ENCODE measurements at places on chromosomes 5 and 9.
A peak's percentile ranks its signal among the peaks of the same experiment; 100 is the strongest.

GRCh38 chr5:28468166-28468565 is 1429.8 kb upstream of the CDH9 start:
- H3K27ac ChIP-seq: no peak overlapping the region
- no peak overlapping the region for H3K4me3 ChIP-seq
- H3K36me3 ChIP-seq: no peaks in the 10 kb centered on the region
- H3K27me3 ChIP-seq: no peaks in the 10 kb centered on the region
- peak; percentile 7 for DNase-seq

DNA sequence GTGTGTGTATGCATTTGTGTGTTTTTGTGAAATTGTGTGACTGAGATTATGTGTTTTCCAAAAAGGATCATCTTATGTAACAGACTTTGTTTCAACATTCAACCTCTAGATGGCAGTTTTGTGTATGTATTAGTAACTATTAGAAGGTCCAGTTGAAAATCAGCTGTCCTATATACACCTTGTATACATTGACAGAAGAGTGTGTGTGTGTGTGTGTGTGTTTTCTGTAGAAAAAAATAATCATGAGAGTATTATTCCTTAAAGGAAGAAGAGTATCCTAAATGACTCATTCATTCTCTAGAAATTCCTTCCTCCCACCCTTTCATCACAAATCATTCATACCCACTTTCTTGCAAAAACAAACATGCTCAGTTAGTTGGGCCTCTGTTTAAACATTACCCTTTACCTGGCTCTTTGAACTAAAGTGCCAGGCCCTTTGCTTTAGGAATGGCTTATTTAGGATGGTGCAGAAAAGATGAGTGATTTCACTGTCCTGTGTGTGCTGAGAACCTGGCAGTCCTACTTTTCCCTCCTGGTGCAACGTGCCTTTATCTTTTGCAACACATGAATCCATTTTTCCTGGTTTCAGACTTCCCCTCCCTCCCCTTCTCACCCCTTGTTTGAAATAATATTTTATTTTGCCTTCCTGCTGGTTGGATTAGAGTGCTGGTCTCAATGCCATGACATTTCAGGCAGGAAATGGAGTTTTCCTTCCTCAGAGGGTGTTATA is 152.2 kb downstream of the ARHGAP26 start:
- no peaks in the 10 kb centered on the region for H3K27me3 ChIP-seq
- H3K4me3 ChIP-seq: no peak overlapping the region
- no peak overlapping the region for H3K27ac ChIP-seq

DNA sequence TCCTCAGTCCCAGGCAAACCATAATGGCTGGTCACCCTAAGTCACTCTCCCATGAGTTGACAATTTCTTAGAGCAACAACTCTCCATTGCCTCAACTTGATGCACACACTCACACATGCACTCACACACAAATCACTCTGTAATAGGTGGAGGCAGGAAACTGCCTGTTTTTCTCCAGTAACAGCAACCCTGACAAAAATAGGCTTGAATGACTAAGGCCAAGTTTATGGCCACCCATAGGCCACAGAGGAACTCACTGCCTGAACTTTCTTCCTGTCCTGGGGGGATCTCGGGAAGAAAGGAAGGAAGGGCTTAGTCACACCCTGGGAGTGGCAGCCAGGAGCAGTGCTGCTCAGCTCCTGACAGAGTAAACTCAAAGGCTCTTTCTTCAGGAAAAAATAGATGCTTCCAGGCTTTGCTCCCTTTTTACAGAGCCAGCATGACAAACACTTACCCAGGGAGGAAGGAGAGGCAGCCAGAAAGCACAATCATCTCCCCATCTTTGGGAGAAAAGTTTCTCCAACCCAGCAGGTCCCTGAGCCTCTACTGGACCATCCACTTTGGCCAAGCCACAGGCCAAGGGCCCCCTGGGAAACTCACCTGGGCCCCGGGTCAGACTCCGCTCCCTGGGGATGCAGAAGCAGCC is 368 bp downstream of the SH3TC2 start:
- H3K4me1 ChIP-seq: peaks cover 15% of the 10 kb centered on the region
- peak; percentile 59 for DNase-seq
- H3K4me3 ChIP-seq: no peak overlapping the region
- H3K36me3 ChIP-seq: no peaks in the 10 kb centered on the region
- no peaks in the 10 kb centered on the region for H3K27me3 ChIP-seq

DNA sequence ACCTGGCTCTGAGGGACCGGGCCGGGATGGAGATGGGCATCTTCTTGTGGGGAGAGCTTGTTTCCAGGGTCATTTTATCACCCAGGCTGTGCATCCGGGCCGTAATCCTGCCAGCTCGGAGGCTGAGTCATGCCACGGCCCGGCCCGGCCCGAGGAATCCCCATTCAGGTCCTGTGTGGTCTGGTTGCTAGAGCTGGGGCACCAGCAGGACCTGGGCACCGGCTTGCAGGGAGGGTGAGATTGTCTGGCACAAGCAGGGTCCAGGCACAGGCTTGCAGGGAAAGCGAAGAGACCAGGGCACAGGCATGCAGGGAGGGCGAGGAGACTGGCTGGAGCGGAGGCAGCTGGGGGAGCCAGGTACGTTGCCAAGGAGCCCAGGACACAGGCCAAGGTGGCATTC is 106.8 kb downstream of the RXRA start:
- H3K27me3 ChIP-seq: no peaks in the 10 kb centered on the region
- H3K36me3 ChIP-seq: peaks cover 48% of the 10 kb centered on the region
- no peak for DNase-seq
- no peak overlapping the region for H3K4me3 ChIP-seq

- H3K4me1 ChIP-seq: no peaks in the 10 kb centered on the region
- H3K27me3 ChIP-seq: no peaks in the 10 kb centered on the region
- H3K4me3 ChIP-seq: no peak overlapping the region
- no peak for DNase-seq
These were observed 35.2 kb downstream of the DTWD2 start for GRCh38 chr5:118952992-118953651.

GRCh38 chr5:88536146-88536545 is 267.5 kb upstream of the TMEM161B start:
- no peak overlapping the region for H3K27ac ChIP-seq
- H3K4me3 ChIP-seq: no peak overlapping the region
- no peaks in the 10 kb centered on the region for H3K4me1 ChIP-seq
- H3K36me3 ChIP-seq: no peaks in the 10 kb centered on the region

- H3K4me3 ChIP-seq: no peak overlapping the region
- peak; percentile 85 for DNase-seq
- H3K36me3 ChIP-seq: no peaks in the 10 kb centered on the region
- H3K4me1 ChIP-seq: peaks cover 3% of the 10 kb centered on the region
These were observed 13.3 kb upstream of the GPX8 start for GRCh38 chr5:55146543-55147151.

DNA sequence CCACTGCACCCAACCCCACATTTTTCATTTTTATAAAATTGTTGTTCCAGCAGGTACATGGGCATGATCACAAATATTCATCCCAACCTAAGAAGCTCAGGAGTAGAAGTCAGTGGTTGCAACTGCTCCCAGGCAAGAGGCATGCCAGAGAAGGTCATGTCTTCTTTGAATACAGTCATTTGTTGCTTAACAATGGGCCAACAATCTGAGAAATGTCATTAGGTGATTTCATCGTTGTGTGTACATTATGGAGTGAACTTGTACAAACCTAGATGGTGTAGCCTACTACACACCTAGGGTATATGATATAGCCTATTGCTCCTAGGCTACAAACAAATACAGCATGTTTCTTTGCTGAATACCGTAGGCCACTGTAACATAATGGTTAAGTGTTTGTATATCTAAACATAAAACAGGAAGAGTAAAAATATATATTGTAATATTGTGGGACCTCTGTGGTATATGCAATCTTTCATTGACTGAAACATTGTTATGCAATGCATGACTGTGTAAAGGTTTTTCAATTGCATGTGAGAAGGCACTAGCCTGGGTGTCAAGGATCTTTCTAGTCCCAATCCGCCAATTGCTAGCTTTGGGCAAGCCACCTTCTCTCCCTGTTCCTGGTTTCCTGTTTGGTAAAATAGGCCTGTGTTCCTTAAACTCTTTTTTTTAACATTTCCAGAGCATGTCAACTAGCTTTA is 27.6 kb downstream of the ATP10B start:
- DNase-seq: no peak
- H3K27me3 ChIP-seq: no peaks in the 10 kb centered on the region
- H3K36me3 ChIP-seq: no peaks in the 10 kb centered on the region
- no peak overlapping the region for H3K27ac ChIP-seq

- H3K27me3 ChIP-seq: no peaks in the 10 kb centered on the region
- no peak for DNase-seq
- H3K27ac ChIP-seq: no peak overlapping the region
- H3K36me3 ChIP-seq: peaks cover 8% of the 10 kb centered on the region
- H3K4me3 ChIP-seq: no peak overlapping the region
- peaks cover 32% of the 10 kb centered on the region for H3K4me1 ChIP-seq
These were observed 8.0 kb downstream of the AFAP1L1 start for GRCh38 chr5:149279661-149280060.

DNA sequence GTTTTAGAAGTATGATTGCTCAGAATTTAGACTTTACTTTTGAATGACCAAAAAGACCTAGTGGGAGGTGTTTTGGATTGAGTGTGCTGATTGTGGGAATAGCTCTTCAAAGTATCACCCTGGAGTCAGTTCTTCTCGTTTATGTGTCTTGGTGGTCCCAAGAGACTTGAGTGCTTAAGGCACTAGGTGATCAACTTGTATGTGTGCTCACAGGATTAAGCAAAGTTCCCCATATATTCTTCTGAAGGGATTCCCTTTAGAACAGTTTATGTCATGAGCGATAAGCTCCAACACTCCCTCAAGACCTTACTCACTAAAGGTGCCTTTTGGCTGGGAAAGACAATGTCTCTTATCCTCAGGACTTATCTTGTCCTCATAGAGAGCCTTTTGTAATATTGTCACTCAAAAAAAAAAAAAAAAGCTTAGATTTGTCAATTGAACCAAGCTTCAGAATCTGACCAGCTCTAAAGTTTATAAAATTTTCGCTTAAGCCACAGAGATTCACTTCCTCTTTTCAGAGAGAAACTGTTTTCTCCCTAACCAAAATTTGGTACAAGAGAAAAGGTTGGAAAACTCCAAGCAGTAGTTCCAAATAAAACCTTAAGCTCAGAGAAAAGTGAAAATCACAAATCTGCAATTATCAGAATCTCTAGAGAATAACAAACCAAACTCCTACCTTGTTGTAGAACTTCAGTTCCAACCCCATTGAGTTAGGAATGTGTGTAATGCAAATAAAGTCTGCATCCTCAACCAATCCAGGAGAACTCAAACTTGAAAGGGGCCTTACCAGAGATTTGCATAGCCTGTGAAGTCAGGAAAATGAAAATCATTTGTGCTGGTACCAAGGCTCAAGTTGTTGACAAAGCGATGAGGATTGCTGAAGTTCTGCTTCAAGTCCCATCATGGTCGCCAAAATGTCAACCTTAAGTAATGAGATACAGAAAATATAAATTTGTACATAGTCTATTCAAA is 40.0 kb upstream of the PDZD2 start:
- H3K27me3 ChIP-seq: no peaks in the 10 kb centered on the region
- H3K27ac ChIP-seq: no peak overlapping the region
- DNase-seq: no peak
- H3K4me3 ChIP-seq: no peak overlapping the region

DNA sequence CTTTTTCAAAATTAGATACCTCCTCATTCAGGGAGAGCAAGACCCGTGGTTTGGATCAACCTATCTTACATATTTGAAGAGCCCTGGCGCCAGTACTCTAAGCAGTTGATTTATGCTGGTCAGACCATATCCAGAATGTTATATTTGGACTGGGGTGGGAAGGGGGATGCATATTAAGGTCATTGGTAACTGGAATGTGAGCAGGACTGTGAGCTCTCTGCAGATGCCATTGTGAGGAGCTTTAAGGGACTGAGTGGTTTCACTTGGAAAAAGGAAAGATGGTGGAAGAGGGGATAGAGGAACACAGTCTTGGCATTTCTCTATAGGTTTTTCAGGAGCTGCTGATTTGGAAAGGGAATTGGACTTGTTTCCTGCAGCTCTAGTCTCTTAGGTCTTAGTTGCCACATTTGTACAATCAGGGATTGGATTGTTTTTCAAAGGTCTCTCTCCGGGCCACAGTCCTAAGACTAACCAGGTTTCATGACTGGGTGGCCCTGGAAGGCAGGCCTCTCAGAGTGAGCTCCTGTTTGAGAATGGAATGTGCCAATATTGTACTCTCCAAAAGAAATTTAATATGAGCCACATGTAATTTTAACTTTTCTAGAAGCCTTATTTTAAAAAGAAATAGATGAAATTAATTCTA is 25.8 kb upstream of the F2R start:
- DNase-seq: no peak
- H3K4me3 ChIP-seq: no peak overlapping the region
- H3K27me3 ChIP-seq: no peaks in the 10 kb centered on the region
- H3K36me3 ChIP-seq: no peaks in the 10 kb centered on the region

DNA sequence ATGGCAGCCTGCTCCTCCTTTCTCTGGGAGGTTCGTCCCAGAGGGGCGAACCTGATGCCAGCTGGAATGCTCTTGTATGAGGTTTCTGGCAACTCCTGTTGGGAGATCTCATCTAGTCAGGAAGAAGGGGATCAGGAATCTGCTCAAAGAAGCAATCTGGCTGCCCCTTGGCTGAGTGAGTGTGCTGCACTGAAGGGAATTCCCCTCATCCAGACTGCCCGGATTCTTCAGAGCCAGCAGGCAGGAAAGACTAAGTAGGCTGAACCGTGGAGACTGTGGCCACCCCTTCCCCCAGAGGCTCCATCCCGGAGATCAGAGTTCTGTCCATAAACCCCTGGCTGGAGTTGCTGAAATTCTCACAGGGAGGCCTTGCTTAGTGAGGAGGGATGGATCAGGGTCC is 476.0 kb downstream of the CSNK1G3 start:
- no peaks in the 10 kb centered on the region for H3K36me3 ChIP-seq
- no peak overlapping the region for H3K4me3 ChIP-seq
- no peak for DNase-seq
- H3K27ac ChIP-seq: no peak overlapping the region
- H3K27me3 ChIP-seq: no peaks in the 10 kb centered on the region

DNA sequence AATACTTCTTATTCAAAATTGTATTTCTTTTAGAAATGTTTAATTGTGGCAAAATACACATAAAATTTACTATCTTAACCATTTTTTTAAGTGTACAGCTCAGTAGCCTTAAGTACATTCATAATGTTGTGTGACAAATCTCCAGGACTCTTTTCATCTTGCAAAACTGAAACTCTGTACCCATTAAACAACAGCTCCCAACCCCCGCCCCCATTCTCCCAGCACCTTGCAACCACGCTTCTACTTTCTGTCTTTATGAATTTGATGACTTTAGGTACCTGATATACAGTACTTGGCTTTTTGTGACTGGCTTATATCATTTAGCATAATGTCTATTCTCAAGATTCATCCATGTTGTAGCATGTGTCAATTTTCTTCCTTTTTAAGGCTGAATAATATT is 2.8 kb upstream of the IL5 start:
- no peak overlapping the region for H3K4me3 ChIP-seq
- peaks cover 2% of the 10 kb centered on the region for H3K27me3 ChIP-seq
